ENCODE measurements at places on chromosomes 11 and 22.

- DNase-seq: peak; percentile 23
These were observed 41.8 kb upstream of the CDON start for GRCh38 chr11:126104420-126104819.

DNA sequence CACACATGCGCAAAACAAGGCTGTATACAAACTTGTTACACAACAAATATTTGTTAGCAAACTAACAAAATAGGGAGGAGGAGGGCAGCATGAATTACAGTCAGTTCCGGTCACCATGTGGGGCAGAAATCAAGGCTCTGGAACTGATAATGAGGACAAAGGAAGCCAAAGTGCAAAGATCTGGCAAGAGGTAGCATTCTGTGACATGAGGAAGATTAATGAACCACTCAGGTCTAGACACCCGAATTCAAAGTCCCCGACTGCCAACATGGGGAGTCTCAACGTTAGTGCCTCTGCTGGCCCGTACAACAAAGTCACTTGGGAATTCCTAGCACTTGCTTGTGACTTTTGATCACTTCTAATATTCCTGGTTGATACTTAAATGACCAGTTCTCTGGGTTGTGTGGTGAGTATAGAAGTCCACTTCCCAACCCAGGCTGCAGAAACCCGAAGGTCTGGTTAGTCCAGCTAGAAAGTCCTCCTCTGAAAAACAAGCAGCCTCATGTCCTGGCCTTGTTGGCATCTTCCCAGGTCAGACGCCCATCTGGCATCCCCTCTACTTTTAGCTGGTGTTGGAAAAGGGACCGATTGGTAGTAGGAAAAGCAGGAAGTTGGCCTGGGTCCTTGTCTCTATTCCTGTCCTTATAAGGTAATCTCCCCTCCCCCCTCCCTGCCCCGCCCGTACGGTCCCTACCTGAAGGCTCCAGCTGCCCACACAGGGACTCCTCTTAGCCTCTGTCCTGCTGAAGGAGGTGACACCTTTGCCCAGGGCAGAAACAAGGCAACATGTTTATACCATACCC lies 1.6 kb downstream of the SUN2 start:
- DNase-seq: no peak

- DNase-seq: no peak
These were observed 234.2 kb downstream of the AASDHPPT start for GRCh38 chr11:106311531-106312230.

DNA sequence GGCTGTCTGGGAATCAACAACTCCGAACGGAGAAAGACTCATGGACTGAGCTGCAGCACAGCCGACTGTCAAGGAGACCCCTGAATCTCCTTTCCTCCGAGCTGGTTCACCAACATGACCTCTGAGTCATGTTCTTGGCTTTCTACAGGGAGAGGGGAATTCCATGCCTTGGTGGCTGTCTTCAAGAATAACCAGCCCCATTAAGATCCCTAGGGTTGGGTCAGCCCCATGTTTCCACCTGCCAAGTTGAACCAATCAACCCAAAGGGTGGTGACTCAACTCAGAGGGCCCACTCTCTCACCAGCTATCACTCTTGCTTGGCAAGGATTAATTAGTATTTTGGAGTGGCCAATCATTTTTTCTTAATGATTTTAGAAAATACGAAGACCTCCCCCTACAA lies 28.3 kb upstream of the IGSF22 start:
- no peak for DNase-seq

- no peak for DNase-seq
These were observed 673.8 kb downstream of the NELL1 start for GRCh38 chr11:21343204-21343603.

DNA sequence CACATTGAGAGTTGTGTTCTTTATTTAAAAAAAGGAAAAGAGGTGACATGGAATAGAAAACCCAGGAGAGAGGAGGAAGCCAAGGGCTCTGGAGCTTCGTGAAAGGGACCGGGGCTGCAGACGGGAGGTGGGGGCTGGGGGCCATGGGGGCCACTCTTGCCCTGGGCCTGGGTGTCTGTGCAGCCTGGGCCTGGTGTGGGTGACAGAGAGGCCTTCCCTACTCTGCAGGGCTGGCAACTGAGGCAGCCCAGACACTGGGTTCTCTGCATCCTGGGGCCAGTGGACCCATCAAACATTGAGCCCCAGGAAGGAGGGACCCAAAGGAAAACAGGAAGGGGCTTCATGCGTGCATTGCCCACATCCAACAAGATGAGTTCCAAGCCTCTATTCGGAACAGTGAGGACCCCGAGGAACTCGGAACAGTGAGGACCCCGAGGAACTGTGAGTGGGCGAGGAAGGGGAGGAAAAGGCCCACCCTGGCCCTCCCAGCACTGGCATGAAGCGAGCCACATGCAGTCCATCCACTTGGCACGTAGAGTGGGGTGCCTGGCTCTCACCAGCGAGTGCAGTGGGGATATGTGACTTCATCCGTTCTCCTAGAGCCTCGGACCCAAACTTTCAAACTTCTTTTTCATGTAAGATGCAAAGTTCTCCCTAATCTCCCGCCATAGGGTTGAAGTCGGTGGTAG lies 1121.6 kb downstream of the BRD1 start:
- DNase-seq: no peak

- DNase-seq: no peak
These were observed 89.7 kb upstream of the SHISAL1 start for GRCh38 chr22:44402196-44403111.

- no peak for DNase-seq
These were observed 160.5 kb upstream of the DDI1 start for GRCh38 chr11:103875855-103876510.

DNA sequence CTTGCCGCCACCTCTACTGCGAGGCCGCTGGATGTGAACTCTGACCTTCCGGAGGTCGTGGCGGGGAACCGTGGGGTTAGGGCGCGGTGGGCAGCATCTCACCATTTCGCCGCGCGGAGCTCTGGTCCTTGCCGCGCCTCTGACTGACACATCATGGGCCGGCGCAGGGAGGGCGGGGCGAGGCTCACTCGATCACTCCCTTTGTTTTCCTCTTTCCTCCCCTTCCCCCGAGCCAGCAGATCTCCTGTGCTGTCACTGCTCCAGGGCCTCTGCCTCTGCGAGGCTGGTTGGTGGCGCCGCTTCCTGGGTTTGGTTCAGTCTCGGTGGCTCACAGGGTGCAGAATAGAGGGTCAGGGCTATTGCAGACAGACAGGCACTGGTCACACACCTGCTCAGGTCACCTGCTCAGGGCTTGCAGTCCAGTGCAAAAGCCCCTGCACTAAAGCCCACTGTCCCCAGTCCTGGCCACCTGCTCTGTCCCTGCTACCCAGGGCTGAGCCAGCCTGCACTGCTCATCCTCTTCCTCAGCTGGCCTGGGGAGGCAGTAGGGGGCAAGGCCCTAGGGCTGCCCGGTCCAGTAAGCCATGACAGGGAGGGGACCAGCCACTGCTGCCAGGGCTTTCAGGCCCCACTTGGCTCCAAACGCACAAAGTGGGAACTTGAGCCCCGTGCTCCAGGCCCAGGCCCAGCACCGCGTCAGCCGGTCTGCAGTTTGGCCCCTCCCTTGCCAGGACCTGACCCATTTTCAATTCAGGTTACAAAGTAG lies 36.2 kb downstream of the PISD start:
- DNase-seq: no peak

GRCh38 chr11:19777039-19777376 lies 64.4 kb downstream of the NAV2 start:
- peak; percentile 54 for DNase-seq

- peak; percentile 70 for DNase-seq
These were observed 1384.0 kb downstream of the TBC1D22A start for GRCh38 chr22:48146426-48146825.

DNA sequence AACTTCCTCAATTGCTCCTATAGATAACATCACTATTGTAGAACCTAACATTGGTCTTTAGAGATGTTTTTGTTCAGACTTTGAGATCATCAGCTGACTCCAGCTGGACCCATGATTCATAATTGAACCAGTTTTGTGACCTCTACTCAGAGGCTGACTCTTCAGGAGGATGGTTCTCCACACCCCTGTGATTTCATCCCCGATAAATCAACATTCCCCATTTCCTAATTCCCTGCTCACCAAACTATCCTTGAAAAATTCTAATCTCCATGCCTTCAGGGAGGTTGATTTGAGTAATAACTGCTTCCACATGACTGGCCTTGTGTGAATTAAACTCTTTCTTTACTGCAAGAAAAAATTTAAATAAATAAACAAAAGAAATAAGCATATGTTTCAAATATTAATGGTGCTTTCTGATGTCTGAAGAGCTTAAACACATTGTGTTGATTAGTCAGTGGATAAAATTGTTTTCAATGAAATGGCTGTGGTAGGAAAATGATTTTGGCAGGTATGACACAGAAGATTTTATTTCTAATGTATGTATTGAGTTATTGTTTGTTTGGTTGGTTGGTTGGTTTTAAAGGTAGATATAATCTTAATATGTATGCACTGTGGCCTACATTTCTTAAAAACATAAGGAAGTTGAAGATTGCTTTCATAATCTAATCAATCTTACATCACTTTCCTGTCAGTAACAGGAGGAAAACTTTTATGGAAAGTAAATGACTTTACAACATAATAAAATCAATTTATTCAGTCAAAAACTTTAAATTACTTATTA lies 427.9 kb upstream of the CCDC179 start:
- DNase-seq: no peak

- DNase-seq: no peak
These were observed 5.4 kb downstream of the BSX start for GRCh38 chr11:122976061-122976733.

- DNase-seq: no peak
These were observed 110.9 kb upstream of the MPPED2 start for GRCh38 chr11:30697032-30697431.

DNA sequence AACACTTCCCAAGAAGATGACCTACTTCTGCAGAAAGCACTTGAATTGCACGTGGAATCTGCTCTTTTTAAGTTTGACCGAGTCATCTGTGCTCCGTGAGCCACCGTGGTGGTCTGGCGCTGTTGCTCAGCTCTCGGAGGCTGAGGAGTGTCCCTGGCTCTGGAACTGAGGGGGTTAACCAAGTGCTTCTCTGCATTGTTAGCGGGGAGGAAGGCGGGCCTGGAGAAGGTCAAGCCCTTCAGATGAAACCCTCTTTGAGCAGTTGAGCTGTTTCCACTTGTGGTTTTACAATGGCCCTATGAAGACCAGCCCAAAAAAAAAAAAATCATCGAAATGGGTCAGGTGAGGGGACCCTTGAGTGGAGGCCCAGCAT lies 286.4 kb downstream of the NTM start:
- no peak for DNase-seq

GRCh38 chr11:77065878-77066228 lies 918 bp upstream of the CAPN5 start:
- DNase-seq: no peak

- DNase-seq: no peak
These were observed 56.5 kb downstream of the FLRT1 start for GRCh38 chr11:64092111-64092760.

DNA sequence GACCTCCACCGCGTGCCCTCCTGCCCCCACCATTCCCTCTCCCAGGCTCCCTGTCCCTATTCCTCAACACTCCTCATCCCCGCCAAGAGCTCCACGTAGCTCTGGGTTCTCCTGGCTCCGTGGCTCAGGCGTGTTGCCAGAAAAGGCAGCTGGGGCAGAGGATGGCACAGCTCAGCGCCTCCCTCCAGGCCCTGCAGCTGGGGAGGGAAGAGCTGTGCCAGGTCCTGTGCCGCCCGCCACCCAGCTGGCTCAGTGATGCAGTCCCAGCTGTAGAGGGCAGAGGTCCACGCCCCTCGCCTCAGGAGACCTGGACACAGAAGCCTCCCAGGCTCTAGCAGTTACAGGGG lies 4.2 kb downstream of the ARHGAP1 start:
- DNase-seq: no peak
